T-helper 17 cell (primary cell): ENCODE measurements at places on chromosomes 4 and X.

- DNase-seq = peak; percentile 20
Measured at GRCh38 chr4:183721207-183722081, 62.4 kb downstream of the TRAPPC11 start.

GRCh38 chr4:180455226-180455625 lies 1788.0 kb upstream of the TENM3 start:
- no peak for DNase-seq

GRCh38 chr4:97074531-97074930 lies 1068.7 kb downstream of the STPG2 start:
- DNase-seq = no peak

- no peak for DNase-seq
Measured at GRCh38 chr4:81746773-81747172, 275.1 kb upstream of the RASGEF1B start.
